Stimulated activated naive B cell treated with anti-CD40 and anti-IgM and Interleukin-4, amounts not matched to agents 10 μg/mL and 1 μg/mL and 100 μg/mL, for 72 hours (primary cell): ENCODE measurements at places on chromosomes 16 and 17.

- no peak for DNase-seq
Observed at GRCh38 chr17:72368191-72368590, 247.4 kb downstream of the SOX9 start.

DNA sequence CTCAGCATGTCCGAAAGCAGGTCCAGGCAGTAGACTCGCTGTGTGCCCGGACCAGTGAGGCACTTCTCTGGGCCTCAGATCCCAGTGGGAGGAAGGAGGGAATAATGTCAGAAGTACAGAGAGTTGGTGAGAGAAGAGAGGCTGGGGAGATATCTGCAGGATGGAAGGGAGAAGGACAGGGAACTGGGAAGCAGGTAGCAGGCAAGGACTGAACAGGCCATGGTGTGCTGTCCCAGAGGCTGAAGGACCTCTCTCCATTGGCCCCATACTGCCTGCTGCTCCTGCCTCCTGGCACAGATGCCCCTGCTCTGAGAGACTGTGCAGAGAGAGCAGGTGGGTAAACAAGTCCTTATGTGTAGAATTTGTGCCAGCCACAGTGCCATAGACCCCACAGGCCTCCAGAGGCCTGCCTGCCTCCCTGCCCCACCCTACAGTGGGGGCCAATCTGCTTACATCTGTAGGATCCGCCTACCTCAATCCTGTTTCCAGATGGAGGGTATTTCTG, 34.2 kb upstream of the CRHR1 start:
- DNase-seq: no peak

GRCh38 chr17:7858522-7858810, 663 bp downstream of the CYB5D1 start:
- DNase-seq: no peak

DNA sequence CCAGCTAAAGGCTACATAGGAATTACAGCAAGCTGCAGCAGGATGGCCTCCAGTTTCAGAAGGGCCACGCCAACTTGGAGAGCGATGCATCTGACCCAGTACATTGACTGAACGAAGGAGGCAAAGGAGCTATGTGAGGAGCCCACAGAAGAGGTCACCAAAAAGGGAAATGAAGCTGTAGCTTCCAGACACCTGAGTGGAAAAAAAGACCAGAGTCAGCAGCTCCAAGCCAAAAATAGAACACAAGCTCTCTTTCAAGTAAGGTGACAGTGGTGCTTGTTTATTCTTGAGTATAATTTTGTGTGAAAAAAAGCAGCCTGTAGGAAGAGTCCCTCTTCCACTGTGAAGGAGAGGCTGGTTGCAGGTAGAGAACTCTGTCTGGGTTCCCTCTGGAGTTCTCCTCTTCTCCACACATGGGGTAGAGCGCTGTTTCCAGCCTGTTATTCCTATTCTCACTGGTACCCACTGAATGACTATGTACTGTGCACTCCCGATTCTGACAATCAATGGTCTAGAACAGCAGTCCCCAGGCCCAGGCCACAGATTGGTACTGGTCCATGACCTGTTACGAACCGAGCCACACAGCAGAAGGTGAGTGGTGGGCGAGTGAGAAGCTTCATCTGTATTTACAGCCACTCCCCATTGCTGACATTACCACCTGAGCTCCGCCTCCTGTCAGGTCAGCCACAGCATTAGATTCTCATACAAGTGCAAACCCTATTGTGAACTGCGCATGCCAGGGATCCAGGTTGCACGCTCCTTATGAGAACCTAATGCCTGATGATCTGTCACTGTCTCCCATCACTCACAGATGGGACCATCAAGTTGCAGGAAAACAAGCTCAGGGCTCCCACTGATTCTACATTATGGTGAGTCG, 15.1 kb downstream of the CCL4 start:
- no peak for DNase-seq

DNA sequence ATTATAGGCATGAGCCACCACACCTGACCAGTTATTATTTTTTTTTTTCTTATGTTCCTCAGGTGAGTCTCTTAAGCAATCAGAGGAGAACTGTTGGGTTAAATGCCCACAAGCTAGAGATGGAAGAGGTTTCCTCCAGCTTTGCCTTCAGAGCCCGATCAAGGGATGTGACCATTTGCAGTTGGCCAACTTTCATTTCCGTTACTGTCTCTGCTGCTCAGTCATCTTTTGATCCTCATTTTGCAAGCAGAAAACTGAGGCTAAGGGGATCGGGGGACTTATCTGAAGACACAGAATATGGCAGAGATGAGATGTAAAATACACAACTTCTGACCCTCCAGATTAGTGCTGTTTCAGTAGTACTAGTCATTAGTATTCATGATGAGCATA, 188.8 kb downstream of the RAB11FIP4 start:
- DNase-seq: no peak

DNA sequence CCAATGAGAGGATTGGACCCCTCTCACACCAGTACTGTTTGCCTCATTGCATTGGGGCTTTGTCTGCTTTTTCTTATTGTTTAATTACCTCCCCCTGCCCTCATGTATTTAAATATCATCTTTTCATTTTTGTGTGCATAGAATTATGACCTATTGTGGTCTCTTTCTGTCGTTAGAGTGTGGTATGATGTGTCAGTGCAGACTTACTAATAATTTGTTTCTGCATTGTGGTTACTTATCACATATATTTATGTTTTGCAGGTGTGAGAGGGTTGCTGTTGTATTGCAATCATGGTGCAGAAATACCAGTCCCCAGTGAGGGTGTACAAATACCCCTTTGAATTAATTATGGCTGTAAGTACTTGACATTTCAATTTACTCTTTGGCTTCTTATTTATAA, 2.5 kb downstream of the SEC14L1 start:
- no peak for DNase-seq

- no peak for DNase-seq
Observed at GRCh38 chr16:48605518-48606110, 4.4 kb downstream of the N4BP1 start.

DNA sequence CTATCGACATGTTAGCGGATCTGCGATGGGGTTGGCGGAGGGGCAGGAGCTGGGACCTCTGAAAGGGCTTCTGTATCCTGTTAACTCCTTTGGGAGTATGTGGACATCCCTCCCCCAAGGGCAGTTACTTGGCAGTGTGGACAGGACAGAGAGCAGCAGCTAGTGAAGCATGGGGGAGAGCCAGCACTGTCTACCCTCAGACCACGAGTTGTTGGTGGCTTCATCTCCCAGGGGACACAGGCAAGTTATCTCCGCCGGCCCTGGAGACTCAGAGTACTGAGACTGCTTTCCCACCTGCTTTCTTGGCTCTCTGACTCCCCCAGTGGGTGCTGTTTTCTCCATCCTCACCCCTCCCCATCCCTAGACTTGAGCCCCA, 5.3 kb upstream of the GFAP start:
- DNase-seq: no peak

DNA sequence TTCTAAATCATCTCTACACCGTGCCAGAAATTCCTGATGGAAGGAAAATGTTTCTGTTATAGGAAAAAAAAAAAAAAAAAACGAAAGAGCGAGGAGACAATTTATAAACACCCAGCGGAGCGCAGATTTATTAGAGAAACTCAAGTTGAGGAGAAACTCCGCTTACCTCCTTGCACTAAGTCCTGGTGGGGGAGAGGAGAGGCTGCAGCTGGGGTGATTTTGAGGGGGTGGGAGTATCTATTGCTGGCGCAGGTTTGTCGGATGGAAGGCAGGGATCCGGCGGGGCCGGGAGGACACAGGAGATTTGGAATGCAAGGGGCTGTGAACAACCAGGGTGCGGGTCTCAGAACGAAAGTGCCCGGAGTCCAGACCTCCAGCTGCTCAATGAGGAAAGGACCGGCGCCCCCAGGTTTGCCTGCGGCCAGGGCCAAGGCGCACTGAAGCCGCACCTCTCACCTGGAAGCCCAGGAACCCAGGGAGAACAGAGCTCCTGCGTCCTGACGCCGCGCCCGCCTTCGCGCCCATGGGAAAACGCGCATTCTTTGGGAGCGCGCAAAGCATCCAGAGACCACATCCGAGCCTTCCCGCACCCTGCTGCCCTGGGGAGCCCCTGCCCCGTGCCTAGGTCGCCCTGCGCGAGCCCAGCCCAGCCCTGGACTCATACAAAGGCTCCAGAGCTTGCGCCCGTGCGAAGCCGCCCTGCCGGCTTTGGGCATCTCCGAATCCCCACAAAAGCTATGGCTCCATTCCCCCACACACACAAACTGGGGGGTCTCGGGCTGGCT, 2.6 kb upstream of the HOXB8 start:
- DNase-seq: no peak

- DNase-seq: no peak
Observed at GRCh38 chr17:27315322-27315721, 21.4 kb downstream of the WSB1 start.

- no peak for DNase-seq
Observed at GRCh38 chr16:31456988-31457360, 2.3 kb upstream of the ARMC5 start.

DNA sequence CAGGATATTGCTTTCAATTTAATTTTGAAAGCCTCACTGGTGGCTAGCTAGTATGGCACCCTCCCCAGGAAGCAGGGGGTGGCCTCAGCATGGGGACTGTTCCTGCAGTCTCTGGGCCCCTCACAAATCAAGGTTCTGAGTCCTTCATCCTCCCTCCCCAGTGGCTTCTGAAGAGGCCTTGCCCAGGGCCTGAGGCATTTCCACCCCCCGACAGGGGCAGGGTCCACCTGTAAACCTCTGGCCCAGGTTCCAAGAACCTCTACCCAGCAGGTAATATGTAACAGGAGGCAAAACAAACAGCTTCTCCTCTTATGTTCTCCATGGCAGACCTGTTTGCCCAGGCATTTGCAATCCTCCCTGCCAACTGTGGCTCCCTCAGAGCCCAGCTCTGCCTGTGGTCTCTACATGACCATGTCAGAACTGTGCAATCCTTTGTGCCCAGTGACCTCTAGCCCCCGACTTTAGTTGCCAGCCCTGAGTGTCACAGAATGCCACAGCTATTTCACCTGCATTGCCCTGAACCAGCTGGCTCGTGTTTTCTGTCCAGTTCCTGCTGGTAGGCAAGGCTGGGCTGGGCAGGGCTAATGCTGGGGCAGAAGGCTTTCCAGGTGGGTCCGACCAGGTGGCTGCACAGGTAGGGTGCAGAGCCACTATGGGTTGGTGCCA, 14.3 kb downstream of the ACSF2 start:
- no peak for DNase-seq

DNA sequence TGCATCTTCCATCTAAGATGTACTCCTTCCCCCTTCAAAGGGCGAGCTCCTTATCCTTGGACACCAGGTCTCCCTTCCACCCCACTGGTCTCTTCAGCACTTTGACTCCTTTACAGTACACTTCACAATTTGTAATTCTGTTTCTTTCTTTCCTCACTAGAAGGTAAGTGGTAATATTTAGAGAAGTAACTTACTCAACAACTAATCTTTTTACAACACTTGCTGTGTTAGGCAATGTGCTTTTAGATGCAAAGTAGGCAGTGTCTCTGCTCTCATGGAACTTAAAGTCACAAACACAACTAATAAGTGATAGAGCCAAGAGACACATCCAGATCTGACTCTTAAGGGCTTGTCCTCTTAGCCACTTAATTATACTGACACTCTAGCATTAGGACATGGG, 6.4 kb downstream of the SIAH1 start:
- DNase-seq: no peak

DNA sequence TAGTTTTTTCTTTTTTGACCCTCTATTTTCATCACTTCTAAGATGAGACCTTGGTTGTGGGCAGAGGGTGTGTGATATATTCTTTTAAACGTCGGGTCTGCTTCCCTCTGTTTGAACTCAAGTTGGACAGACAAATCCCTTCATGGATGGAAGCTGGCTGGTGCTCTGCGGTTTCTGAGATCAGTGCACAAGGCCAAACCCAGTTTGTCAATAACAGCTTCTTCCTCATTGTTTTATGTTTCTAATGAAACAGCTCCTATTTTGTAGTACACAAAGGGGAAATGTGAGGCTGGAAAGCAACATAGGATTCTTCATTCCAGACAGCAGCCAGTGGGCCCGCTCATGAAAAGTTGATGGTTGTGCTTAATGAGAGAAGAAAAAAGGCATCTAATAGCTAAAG, 159.6 kb downstream of the PRKCA start:
- DNase-seq: no peak

DNA sequence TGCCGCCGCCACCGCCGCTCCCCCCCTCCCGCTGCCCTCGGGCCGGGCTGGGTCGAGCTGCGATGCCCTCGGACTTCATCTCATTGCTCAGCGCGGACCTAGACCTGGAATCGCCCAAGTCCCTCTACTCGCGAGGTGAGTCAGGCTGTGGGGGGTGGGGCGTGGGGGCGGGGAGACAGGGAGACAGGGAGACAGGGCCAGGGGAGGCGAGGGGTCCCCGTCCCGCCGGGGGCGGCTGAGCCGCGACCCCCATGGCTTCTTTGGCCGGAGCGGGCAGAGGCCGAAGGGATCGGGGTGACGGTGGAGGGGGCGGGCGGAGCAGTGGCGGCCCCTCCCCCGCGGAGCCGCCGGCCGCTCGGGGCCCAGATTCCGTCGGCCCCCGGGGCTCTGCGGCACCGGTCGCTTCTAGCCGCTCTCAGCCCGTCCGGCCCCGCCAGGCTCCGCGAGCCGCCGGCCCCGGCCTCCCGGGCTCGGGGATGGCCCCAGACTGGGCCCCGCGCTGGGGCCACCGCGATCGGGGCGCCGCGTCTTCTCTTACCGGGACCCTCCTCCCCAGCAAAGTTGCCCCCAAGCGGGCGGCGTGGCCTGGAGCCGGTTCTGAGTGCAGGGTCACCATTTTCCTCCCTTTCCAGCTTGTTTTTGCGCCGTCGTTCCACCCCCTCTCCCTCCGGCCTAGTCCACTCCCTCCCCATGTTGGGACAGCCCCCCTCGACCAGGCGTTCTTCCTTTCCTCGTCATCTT, 644 bp downstream of the NFAT5 start:
- peak; percentile 8 for DNase-seq

- no peak for DNase-seq
Observed at GRCh38 chr17:57662041-57662440, 83.1 kb downstream of the CCDC182 start.

DNA sequence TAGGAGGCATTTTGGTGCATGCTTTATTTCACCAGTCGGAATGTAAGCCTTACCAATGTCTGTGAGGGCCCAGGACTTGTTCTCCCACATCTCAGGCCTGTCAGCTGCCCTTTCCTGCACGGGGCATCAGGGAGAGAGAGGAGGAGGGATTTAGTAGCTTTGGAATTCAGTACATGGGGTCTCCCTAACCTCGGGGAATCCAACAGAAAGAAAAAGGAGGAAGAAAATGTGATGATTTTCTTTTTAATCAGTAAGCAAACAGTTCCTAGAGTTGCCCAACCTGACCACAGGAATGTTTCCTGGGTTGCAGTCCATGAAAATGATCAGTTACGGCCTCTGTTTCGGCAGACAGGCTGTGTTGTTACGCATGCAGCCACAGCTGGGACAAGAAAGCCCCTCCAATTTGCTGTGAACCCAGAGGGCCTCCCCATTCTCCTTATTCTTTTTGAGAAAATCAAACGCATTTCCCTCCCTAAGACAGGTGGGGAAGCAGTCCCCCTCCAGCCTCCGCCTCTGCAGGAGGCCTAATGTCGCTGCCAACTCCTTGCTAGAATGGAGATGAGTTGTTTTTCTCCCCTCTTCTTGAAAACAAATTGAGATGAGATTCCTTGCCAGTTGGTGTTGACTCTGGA, 53.1 kb upstream of the TANGO6 start:
- no peak for DNase-seq

- no peak for DNase-seq
Observed at GRCh38 chr17:56260376-56261002, 107.2 kb downstream of the ANKFN1 start.
